ENCODE measurements at places on chromosomes 7 and 10. TPM values are rescaled to one million over a fixed set of nuclear protein-coding genes. Genes with fewer than 3 reads are reported as not detected.

The GCC1 gene
- total RNA-seq = 18.6 TPM

- no peak for DNase-seq
These were observed 104.6 kb downstream of the SORCS1 start for GRCh38 chr10:107059872-107060271.

The CYP2C19 gene
- total RNA-seq = not detected

DNA sequence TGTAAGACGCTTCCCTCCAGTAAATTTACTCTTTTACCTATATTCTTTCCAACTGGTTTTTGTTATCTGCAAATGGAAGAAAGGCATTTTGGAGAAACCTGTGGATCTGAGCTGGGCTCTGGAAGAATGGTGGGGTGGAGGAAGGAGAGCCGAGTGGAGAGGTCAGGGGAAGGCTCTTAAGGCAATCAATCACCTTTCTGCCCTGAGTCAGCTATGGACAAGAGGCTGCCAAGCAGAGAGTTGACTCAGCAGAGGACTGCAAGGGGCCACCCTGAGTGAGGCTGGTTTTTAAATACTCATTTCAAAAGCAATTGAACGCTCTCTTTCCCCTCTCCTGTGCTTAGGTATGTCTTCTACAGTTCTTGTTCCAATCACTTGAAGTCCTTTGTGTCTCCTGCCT, 81.8 kb downstream of the SPAG6 start:
- DNase-seq = no peak

The ATG9B gene
- total RNA-seq = 7.4 TPM

DNA sequence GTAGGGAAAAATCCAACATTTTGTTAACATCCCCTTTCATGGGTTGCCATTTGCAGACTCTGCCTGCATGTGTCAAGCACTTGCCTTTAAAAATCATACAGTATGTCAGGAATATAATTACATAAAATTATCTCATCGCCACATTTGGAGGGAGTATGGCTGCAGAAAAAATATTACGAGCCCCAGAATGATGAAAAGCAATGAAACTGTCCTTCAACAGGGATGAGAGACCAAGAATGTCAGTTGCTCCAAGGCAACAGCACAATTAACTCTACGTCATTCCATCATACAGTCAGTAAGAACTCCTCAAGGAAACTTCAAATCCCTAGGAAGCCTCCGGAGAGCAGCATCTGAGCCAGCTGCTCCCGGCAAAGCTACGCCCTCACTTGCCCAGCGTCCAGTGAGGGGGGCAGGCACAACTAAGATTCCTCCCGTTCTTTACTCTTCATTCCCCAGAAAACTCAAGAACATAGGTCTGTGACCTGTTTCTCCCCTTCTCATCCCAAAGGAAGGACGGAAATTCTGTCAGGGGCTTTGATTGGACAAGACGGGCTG, 132.9 kb downstream of the ANLN start:
- no peak for DNase-seq

The FFAR4 gene
- not detected for total RNA-seq

The OPN1SW gene
- not detected for total RNA-seq

The GIMAP7 gene
- 134 TPM for total RNA-seq

DNA sequence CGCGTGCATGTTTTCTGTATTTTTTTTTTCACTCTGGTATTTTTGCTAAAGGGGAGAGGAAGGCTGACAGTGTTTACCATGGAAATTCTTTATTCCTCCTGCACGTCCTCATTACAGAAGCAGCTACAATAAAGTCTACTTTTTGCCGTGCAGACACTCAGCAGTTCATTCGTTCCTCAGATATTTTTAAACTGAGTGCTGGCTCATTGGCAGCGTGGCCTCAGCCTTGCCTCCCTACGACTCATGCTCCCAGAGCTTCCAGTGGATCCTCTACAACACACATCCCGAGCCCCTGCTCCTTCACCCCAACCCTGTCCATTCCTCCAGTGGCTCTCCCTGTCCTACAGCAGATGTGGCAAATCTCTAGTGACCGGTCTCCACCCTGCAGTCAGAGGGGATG, 239.2 kb upstream of the ZMIZ1 start:
- no peak for DNase-seq

DNA sequence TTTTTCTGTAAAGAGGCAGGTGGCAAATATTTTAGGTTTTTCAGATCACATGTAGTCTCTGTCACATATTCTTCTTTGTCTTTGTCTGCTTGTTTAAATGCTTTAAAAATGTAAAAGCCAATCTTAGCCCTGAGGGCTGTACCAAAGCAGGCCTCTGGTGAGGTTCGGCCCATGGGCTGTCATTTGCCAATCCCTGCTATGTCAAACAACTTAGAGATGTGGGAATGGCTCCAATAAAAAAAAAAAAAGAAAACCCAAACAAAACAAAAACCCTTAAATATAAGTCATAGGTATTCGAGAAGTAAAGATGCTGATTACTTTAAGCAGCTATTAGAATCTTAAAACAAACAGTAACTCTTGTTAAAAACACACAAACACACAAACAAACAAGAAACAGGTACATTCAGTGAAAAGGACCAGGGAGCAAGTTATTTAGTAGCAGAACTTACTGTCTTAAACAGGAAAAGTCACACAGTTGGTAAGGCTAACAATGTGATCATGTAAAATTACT, 61.4 kb upstream of the NAMPT start:
- no peak for DNase-seq

DNA sequence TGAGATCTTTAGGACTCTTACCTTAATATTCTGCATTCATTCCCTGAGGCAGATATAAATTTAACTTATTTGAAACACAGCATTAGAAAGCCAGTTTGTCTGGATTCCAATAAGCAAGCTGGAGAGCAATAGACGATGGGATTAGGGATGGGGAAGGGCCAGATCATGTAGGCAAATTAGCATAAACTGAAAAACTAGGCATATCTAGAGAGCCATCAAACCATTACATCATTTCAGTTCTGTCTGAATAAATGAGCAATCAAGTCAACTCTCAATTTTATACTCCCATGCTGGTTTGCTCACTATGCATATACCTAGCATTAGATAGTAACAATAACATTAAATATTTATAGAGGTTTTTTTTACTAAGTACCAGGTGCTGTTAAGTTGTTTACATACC, 583.6 kb upstream of the LRRN3 start:
- no peak for DNase-seq

Data from activated CD8-positive, alpha-beta T cell treated with anti-CD3 and anti-CD28 coated beads, Interleukin-2, amount 10 ng/mL, durations not matched to agents 7 days and 5 days (primary cell).